CD14-positive monocyte (primary cell): ENCODE measurements at places on chromosomes 12 and 14.

- DNase-seq: no peak
Measured at GRCh38 chr12:113021500-113021899, 35.0 kb upstream of the DTX1 start.

DNA sequence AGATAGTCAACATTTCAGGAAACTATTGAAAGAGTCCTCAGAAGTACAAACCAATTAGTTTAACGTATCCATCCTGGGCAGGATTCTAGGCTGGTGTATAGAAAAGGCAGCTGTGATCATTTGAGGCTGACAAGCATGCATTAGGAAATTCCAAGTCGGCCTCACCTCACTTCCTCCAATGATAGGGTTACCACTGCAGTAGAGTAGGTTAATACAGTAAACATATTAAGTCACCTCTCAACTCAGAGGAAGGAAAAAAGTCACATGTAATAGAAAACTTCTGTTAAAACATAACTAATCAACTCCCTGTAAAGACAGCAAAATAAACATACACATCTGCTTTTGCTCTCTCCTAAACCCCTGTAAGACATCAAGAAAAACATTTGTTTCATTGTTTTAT lies 33.5 kb downstream of the MED13L start:
- no peak for DNase-seq

- DNase-seq: no peak
Measured at GRCh38 chr12:2640709-2641108, 154.1 kb upstream of the FKBP4 start.

DNA sequence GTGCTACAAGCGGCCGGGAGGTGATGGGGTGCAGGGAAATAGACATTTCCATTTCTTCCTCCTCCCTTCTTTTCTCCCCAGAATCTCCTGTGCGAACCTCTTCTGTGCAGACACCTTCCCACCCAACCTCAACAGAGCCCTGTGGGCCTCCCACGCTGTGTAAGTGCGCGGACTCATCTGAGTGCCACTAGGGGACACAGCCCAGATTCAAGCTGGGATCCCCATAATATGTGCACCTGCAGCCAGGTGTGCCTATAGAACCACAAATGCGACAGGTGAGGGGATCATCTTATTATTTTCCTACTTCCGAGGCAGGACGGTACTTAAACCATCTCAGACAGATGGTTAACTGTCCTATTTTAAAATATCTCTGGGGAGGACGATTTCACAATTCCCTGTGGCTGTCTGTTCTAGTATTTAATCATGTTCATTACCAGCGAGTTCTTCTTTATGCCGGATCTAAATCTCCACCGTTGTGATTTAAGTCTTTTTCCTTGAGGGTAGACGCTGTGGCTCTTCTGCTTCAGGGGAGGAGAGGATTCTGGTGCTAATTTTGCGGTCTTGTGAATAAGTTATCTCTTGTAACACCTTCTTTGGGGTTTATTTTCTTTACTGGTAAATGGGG lies 17.2 kb upstream of the CACNA1C start:
- DNase-seq: no peak

- no peak for DNase-seq
Measured at GRCh38 chr12:75938189-75938588, 93.4 kb downstream of the PHLDA1 start.

DNA sequence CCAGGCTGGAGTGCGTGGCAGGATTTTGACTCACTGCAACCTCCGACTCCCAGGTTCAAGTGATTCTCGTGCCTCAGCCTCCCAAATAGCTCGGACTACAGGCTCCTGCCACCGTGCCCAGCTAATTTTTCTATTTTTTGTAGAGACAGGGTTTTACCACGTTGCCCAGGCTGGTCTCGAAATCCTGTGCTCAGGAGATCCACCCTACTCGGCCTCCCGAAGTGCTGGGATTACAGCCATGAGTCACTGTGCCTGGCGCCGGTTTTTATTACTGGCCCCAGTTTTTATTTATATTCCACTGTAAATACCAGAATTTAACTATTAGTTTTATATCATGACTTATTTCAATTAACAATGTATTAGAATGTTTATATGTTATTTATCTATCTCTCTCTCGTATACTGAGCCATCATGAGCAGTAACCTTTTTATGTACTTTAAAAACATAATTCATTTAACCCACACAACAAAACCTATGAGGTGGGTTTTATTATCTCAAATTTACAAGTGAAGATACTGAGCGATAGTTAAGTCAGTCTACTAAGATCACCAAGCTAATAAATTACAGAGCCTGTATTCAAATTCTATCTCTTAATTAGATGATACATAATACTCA lies 47.8 kb downstream of the HECTD1 start:
- no peak for DNase-seq

DNA sequence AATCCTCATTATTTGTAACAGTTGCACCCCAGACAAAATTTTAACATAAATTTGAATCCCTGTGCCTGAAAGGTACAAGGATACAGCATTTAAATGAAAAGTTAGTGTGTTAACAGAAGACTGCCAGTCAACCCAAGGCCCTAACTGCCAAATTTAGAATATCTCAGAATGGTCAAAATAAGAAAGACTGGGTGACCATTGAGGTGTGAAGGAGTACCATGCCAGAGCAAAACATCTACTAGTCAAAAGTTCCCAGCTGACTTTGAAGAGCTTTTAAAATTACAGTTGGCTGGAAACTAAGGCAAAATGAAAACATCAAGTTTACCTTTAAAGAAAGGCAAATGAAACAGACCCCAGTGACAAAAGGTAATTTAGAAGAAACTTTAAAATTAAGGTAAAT lies 18.4 kb downstream of the SAV1 start:
- no peak for DNase-seq

GRCh38 chr12:53195516-53196420 lies 11.3 kb downstream of the ITGB7 start:
- no peak for DNase-seq

- no peak for DNase-seq
Measured at GRCh38 chr12:109539508-109539907, 33.8 kb downstream of the MMAB start.

GRCh38 chr12:10213168-10214135 lies 775 bp downstream of the GABARAPL1 start:
- peak; percentile 88 for DNase-seq
